Kidney tubule cell (primary cell): ENCODE measurements at places on chromosomes 6 and 20.

GRCh38 chr6:40268614-40269013 is 318.6 kb downstream of the LRFN2 start:
- DNase-seq: no peak

DNA sequence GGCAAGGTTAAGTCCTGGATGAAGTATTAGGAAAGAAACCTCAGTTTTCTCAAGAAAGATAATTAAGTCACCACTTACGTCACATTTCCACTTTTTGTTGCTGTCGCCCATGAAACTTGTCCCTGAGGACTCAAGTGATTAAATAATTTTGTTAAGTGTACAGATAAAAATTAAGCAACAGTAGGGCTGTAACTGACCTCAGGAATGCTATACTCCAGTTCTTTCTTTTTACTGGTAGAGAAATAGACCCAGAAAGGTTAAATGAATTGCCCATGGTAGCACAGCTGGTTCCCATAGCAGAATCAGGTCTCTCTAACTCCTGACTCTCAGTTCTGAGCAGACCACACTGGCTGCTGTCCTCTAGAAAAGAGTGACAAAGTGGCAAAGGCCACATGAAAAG is 54.5 kb downstream of the CLIC5 start:
- no peak for DNase-seq

- no peak for DNase-seq
These were observed 1188.1 kb downstream of the EPHA7 start for GRCh38 chr6:92231171-92231701.

GRCh38 chr6:115004982-115005381 is 662.2 kb upstream of the HS3ST5 start:
- DNase-seq: no peak

- DNase-seq: no peak
These were observed 165.1 kb downstream of the ARID1B start for GRCh38 chr6:156942266-156942665.

- DNase-seq: no peak
These were observed 4.5 kb upstream of the SDC4 start for GRCh38 chr20:45352729-45353128.

DNA sequence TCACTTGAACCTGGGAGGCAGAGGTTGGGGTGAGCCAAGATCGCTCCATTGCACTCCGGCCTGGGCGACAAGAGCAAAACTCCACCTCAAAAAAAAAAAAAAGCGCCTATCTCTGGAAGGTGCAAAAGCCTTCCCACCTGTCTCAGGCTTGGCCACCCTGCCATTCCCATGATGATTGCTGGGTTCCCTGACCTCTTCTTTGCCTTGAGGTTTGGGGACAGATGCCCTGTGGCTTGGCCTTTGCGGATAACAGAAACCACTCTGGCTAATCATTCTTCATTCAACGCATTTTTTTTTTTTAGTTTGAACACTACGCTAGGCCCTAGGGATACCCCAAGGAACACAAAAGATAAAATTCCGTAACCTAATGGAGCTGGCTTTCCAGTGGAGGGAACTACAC is 6.8 kb upstream of the HMGA1 start:
- DNase-seq: no peak

GRCh38 chr6:91480402-91480801 is 893.5 kb upstream of the MAP3K7 start:
- DNase-seq: peak; percentile 9

DNA sequence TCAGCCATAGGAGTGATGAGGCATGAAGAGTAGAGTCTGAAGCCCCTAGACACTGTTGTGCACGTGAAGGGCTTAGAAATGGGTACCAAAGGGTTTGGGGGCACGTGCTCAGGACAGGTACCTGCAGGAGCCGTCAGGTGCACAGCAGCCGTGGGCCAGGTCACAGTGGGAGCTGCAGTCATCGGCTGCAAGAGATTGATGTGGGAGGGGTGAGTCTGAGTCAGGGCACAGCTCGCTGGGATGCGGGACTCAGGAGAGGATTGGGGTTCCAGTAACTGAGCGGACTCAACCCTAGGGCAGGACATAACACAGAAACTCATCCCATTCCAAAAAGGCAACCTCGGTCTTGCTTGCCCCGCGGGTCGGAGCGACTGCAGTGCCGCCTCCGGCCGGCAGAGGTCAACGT is 1.1 kb downstream of the DLK2 start:
- no peak for DNase-seq

DNA sequence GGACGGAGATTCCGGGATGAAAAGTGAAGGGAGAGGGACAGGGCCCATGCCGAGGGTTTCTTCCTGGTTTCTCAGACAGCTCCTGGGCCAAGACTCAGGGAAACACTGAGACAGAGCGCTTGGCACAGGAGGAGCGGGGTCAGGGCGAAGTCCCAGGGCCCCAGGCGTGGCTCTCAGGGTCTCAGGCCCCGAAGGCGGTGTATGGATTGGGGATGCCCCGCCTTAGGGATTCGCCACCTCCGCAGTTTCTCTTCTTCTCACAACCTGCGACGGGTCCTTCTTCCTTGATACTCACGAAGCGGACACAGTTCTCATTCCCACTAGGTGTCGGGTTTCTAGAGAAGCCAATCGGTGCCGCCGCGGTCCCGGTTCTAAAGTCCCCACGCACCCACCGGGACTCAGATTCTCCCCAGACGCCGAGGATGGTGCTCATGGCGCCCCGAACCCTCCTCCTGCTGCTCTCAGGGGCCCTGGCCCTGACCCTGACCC is 55.0 kb upstream of the HLA-A start:
- DNase-seq: peak; percentile 44

- DNase-seq: no peak
These were observed 455.7 kb upstream of the SOX4 start for GRCh38 chr6:21137700-21138335.

DNA sequence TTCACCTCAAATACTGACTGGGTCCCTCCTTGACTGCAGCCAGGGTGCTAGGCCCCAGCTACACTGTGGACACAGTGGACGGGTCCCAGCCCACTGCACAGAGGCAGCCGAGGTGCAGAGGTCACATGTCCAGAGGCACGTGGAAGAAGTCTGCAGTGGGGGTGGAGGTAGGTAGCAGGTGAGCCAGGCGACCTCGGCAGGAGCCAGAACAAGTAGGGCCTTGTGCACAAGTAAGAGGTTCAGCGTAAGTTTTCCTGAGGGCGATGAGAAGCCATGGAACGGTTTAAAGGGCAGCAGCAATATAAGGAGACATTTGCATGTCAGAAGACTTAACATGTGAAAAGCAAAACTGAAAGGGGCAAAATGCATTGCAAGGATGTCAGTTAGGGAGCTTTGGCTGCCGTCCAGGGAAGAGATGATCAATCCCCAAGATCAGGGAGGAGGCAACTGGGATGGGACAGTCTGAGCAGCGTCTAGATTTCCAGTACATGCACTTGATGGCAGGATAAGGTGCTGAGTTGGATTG is 49.7 kb upstream of the SNX9 start:
- peak; percentile 61 for DNase-seq

DNA sequence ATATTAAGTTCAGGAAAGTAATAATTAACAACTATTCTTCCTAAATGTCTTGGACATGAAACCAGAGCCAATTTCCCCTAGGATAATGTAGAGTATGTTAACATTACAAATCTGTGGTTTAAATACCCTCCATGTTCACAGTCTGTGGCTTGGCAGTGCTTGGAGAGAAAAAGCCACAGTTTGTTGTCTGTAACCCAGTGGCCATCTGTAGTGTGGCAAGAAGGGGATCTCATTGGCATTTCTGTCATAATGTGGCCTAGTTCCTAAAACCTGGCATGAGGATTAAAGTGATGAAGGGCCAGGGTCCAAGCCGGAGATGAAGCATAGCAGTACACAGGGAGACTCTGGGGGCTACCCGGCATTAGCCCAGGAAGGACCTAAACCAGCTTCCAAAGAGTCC is 31.2 kb downstream of the SYNE1 start:
- no peak for DNase-seq

GRCh38 chr6:44495036-44495901 is 107.8 kb downstream of the CDC5L start:
- no peak for DNase-seq

GRCh38 chr20:1267161-1267560 is 1.1 kb downstream of the SNPH start:
- DNase-seq: no peak

DNA sequence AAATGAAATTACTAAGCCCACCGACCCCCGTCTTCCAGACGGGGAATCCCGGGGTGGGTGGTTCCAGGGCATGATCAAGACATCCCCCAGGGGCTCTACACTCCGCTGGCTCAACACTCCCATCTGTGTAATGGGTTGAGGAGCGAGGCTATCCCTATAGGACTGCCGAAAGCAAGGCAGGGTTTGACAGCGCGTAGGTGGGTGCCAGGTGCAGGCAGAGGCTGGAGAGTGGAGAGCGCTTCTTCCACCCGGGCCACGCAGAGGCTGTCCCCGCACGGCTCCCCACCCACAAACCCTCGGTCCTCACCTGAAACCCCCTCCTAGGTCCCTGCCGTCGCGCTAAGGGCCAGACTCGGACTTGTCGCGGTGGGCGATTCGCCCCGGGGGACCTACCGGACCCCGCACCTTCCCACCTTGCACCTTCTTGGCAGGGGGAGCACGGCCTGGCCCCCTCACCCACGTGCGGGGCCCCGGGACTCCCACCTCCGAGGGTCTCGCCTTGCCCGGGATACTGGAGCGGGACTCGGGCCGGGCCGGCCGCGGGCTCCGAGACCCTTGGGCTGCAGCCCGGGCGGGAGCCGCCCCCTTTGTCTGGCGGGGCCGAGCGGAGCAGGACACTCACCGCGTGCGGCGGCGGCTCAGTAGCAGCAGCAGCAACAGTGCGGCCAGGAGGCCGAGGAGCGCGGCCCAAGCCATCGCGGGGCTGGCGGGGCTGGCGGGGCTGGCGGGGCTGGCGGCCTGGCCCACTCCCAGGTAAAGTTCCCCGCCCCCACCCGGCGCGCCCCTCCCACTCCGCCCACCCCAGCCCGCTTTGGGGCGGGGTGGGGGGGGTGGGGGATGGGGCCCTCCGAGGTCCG is at the start of gene PTGIS:
Gene PTGIS (minus strand): TSS at position 717 of the 857 bp plus-strand sequence. CDS start 21 bp downstream, at position 696.
- no peak for DNase-seq

GRCh38 chr6:89612121-89612520 is 26.4 kb downstream of the LYRM2 start:
- DNase-seq: no peak

GRCh38 chr20:20489054-20489453 is 121.2 kb downstream of the INSM1 start:
- DNase-seq: no peak

DNA sequence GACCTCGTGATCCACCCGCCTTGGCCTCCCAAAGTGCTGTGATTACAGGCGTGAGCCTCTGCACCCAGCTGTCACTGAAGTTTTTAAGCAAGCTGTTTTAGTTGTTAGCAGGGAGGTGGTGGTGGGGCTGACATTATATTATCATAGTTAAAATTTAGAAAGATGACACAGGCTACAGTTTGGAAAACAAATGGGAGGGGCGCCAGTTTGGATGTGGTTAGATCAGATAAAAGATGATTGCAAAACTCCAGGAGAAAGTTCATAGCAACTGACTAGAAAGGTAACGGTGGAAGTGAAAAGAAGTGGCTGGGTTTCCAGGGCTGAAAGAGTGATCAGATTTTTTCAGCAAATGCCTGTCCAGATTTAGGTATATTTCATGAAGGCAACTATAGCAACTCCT is 311.9 kb upstream of the CITED2 start:
- DNase-seq: no peak

DNA sequence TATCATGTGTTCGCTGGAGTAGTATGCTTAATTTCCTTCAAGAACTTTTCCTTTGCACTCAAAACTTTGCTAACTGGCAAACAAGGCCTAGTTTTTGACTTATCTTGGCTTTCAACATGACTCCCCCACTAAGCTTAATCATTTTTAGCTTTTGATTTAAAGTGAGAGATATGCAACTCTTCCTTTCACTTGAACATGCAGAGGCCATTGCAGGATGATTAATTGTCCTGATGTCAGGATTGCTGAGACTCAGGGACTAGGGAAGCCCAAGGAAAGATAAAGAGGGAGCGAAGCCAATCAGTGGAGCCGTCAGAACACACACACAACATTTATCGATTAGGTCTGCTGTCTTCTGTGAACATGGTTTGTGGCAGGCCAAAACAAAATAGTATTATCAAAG is 491.4 kb downstream of the CBLN4 start:
- DNase-seq: peak; percentile 13

GRCh38 chr6:50929323-50929722 is 110.7 kb downstream of the TFAP2B start:
- no peak for DNase-seq

DNA sequence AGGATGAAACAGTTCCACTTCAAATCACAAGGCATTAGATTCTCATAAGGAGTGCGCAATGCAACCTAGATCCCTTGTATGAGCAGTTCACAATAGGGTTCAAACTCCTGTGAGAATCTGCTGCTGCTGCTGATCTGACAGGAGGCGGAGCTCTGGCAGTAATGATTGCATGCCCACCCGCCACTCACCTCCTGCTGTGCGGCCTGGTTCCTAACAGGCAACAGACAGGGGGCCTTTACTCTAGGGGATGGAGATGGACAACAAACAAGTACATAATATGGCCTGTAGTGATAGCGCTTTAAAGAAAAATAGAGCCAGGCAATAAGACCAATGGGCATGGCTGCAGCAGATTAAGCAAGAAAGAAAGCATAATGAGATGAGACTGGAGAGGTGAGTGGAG is 2.7 kb upstream of the TBC1D22B start:
- no peak for DNase-seq

- no peak for DNase-seq
These were observed 117.7 kb upstream of the GGTLC1 start for GRCh38 chr20:24106150-24106800.

- peak; percentile 72 for DNase-seq
These were observed 374.8 kb upstream of the EPHA7 start for GRCh38 chr6:93794166-93794565.

DNA sequence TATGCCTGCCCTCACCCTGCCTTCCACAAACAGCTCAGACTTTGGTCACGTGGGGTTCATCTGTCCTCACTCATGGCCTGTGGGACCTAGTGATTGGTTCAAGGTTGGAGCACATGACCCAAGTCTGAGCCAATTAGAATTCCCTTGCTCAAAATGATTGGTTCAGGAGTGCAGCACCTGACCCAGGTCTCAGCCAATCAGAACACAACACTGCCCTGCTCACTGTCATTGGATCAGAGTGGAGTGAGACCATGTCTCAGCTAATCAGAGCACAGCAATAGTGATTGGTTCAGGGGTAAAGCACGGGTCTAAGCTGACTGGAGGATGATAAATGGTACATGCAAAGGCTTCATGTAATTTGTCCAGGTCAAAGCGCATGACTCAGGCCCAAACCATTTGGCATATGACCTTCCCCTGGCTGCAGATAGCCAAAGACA is 102.2 kb downstream of the PREX1 start:
- peak; percentile 56 for DNase-seq

DNA sequence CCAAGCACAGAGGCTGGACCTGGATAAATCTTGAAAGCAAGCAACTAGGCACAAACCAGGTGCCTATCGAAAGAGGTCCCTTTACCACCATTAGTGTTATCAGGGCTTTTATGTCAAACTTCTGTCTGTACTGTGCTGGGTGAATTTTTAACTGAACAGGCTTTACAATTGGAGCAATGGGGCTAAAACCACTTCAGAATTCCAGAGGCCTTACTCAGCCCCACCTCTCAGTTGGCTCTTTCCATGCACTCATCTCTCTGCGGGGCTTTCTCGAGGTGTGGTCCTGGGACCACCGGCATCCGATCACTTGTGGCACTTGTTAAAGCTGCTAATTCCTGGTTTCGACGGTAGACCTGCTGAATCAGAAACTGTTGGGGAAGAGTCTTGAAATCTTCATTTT is 232.5 kb downstream of the SOX4 start:
- DNase-seq: peak; percentile 86

GRCh38 chr6:79466207-79466834 is 70.9 kb downstream of the LCA5 start:
- peak; percentile 31 for DNase-seq
